Muscle of back (tissue), 13 donors: ENCODE measurements at places on chromosomes 3 and 15. TPM values are rescaled to one million over a fixed set of nuclear protein-coding genes. Genes with fewer than 3 reads are reported as not detected.
A peak's percentile ranks its signal among the peaks of the same experiment; 100 is the strongest.

The SPINK8 gene
- polyA plus RNA-seq: not detected

The WWTR1 gene
- polyA plus RNA-seq: 89.4 TPM

The CASR gene
- not detected for polyA plus RNA-seq

The QARS1 gene
- polyA plus RNA-seq: 227 TPM

The RBPMS2 gene
- polyA plus RNA-seq: 6.4 TPM

The MLH1 gene
- polyA plus RNA-seq: 41.5 TPM

DNA sequence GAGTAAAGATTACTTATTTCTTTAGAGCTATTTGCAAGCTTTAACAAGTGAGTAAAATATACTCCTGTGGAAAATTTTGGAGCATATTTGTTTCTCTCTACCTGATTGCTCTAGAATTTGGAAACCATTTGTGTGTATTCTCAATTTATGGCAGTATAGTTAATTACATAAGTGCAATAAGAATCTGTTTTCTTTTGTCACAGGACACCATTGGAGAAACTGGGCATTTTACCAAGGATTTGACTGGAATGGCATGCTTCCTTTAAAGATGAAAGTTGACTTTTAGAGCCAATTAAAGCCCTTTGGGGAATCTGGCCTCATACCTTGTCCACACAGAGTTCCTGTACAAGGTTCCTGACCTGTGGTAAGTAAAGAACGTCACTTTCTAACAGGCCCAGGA is 38.4 kb downstream of the PAQR5 start:
- DNase-seq: no peak

DNA sequence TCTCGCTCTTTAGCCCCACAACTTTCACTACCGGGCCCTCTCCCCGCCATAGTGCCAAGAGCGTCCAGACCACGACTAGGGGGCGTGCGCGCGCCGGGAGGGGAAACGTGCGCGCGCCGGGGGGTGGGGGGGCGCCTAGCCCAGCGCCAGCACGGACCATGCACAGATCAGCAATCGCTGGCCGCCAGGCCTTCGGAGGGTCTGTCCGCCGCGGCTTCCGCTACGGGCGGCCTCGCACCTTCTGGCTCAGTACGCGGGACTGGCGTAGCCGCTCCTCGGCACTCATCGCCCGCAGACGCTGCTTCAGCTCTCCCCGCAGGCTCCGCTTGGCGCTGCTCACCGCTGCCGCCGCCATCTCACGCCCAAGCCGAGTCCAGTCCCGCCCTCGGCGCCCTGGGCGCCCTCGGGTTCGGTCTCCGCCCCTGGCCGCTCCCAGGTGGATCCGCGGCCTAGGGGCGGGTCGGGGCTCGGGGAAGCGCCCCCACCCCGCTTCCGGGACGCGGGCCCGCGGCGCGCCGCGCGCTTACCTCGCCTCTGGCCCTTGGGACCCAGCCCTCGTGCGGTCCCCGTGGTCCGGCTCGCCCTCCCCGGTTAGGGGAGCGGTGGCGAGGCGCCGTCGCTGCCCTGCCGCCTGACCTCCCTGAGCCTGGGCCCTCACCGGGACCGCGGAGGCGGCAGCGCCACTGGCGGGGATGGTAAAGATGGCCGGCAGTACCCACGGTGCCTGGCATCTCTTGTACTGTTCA is at the start of gene MTHFS:
TSS of gene MTHFS (minus strand) at position 381 of the 746 bp plus-strand sequence. CDS start at position 355, 26 bp downstream.
- peak; percentile 96 for DNase-seq

- no peak for DNase-seq
Measured at GRCh38 chr3:182729903-182730674, 63.2 kb upstream of the ATP11B start.

- DNase-seq: no peak
Measured at GRCh38 chr3:160981217-160981938, 123.8 kb downstream of the B3GALNT1 start.

DNA sequence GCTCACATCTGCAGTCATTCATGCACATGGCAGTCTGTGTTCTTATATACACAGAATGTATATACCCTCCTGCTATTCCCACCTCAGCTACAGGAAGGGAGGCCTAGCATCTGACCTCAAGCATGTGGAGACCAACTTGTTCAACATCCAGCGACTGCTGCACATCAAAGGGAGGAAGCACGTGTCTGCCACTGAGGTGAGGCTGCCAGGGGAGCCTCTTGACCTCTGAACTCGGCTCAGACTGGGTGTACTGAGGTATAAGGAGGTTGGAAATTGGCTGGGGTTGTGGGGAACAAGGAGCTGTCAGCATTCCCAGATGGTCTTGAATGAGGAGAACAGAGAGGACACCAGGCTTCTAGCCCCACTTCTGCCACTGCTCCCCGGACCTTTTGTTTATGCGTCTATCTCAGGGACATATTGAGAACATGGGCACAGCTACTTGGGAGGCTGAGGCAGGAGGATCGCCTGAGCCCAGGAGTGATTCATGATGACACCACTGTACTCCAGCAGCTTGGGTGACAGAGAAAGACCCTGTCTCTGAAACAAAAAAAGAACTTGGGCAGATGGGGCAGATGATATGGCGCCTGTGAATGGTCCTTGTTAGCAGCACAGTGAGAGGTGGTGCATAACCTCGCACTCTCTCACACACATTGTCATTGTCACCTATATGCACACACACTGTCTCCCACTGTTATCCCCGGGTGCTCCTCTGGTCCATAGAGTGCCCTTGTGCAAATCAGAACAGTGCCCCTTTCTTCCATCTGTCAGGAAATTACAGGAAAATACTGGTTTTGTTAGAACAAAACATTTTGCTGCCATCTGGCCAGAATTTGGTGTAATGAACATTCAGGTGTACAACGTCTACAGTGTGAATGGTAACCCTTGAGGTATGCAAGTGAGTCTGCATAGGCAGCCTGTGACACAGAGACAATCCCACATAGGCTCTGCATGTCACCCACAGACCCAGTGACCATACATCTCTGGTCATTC is 5.4 kb downstream of the VILL start:
- DNase-seq: no peak
